Spleen (tissue), 13 donors: ENCODE measurements at places on chromosomes 7 and 10. TPM values are rescaled to one million over a fixed set of nuclear protein-coding genes. Genes with fewer than 3 reads are reported as not detected.

Gene VIPR2
- 1.4 TPM for total RNA-seq

- DNase-seq, result no peak
Observed at GRCh38 chr10:31590023-31590800, 271.2 kb downstream of the ZEB1 start.

DNA sequence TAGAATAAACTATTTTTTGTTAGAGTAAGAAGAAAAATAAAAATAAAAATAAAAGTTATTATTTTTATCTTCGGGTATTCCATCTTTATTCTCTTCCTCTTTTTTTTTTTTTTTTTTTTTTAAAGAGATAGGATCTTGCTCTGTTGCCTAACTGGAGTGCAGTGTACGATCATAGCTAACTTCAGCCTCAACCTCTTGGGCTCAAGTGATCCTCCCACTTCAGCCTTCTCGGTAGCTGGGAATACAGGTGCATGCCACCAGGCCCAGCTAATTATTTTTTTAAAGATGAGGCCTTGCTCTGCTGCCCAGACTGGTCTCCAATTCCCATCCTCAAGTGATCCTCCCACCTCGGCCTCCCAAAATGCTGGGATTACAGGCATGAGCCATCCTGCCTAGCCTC, 15.4 kb downstream of the STAM start:
- no peak for DNase-seq

GRCh38 chr7:42292991-42293521, 56.0 kb upstream of the GLI3 start:
- no peak for DNase-seq

Gene TAS2R3
- total RNA-seq, result 4.7 TPM

Gene TMEM26
- 21.0 TPM for total RNA-seq

DNA sequence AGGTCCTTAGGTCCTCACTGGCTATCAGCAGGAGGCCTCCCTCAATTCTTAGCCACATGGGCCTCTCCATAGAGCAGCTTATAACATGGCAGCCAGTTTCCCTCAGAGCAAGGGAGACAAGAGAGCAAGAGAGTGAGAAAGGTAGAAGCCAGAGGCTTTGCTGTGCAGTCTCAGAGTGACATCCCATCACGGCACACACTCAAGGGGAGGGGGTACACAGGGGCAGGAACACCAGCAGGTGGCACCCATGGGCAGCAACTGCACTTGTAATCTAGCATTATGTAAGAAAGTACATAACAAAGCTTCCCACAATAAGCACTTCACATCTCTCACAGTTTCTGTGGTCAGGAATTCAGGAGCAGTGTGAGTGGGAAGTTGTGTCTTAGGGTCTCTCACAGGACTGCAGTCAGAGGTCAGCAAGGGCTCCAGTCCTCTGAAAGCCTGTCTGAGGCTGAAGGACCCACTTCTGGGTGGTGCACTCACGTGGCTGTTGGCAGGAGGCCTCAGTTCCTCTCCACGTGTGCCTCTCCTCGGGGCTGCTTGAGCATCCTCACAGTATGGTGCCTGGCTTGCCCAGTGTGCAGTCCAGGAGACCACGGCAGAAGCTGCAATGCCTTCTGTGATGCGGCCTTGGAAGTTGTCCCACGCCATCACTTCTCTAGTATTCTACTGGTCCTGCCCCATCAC, 159.4 kb downstream of the OAT start:
- peak; percentile 59 for DNase-seq

- peak; percentile 83 for DNase-seq
Observed at GRCh38 chr10:101986624-101986971, 69.4 kb downstream of the ARMH3 start.

DNA sequence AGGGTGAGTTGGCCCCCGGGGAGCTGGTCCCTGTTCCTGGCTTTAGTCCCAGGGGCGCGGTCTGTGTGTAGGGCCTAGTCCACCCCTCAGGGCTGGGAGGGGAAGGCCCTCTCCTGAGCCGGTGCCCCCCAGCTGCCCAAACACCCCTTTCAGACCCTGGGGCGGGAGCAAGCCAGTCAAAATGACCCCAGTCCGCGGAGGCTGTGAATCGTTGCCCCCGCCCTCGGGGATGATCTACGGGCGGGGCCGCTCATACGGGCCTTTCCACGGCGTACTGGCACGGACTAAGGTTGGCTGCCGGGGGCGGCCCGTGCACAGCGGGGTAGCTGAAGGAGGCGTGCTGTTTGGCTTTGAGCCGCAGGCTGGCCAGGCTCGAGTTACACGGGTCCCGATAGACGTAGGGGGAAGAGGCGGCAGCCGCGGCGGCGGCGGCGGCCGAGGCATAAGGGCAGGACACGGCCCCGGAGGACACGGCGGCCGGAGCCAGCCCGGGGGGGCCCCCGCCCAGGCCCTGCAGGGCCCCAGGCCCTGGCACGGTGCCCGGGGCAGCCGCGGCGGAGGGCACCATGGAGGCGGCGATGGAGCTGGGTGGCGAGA, 4.3 kb downstream of the ELOVL3 start:
- peak; percentile 82 for DNase-seq

DNA sequence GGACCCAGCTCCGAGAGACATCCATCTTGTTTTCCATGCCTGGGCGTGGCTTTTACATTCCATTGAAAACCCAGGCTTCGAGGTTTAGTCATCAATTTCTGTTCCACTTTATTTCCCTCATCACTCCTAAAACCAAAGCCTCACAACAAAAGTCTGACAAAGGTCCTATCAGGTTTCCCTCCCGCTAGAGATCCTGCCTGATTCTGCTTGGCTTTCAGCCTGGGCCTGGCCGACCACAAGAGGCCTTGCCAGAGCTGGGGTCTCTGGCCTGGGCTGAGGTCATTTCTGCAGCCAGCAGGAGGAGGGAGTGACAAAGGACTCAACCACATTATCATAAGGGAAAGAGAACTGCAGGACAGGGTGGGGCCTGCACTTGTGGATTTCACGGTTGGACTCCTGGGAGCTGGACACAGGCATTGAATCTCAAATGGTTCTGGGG, 167.0 kb downstream of the FANK1 start:
- no peak for DNase-seq
